ENCODE measurements at places on chromosomes 12 and 14.

GRCh38 chr12:107598906-107599305, 86.7 kb upstream of the PWP1 start:
- no peak for DNase-seq

- no peak for DNase-seq
These were observed 123.1 kb upstream of the PARP11 start for GRCh38 chr12:3996322-3996721.

DNA sequence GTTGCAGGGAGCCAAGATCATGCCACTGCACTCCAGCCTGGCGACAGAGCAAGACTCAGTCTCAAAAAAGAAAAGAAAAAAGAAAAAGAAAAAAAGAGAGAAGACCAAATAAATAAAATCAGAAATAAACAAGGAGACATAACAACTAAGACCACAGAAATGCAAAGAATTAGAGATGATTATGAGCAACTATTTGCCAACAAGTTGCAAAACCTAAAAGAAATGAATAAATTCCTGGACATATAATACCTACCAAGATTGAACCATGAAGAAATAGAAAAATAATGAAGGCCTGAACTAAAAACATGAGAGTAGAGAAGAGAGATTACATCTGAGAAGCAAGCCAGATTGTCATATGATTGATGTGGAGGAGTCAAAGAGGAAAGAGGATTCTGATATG, 17.6 kb upstream of the EPS8 start:
- DNase-seq, result no peak

DNA sequence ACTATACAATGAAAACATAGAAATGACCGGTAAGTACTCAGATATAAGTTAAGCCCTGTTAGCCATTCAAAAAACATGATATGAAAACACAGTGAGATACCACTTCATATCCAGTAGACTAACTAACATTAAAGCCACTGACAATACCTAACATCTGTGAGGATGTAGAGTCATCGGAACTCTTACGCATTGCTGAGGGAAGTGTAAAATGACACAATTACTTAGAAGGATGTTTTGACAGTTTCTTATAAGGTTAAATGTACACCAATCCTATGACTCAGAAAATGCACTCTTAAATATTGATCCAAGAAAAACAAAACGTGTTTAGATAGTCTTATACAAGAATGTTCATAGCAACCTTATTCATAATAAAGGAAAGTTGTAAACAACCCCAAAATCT, 782.9 kb downstream of the BCL11B start:
- DNase-seq, result no peak

- no peak for DNase-seq
These were observed 45.9 kb downstream of the LGMN start for GRCh38 chr14:92702441-92702918.

GRCh38 chr12:3202734-3203446, 125.7 kb downstream of the TSPAN9 start:
- DNase-seq, result no peak

DNA sequence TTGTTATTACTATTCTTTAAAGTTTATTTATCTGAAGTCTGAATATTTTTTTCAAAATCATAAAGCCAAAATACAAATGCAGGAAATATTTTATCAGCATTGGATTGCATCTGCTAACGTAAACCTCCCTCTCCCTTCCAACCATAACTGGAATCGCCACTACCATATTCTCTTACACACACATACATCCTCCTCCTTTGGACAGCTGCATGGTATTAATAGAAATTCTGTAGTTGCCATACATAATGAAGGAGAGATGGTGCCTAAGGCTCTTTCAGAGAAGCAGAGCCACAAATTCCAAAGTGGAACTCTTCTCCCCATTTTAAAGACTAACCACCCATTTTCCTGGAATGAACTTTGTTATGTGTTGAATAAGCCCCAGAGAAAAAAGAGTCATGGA, 352.7 kb downstream of the MDGA2 start:
- DNase-seq, result no peak

GRCh38 chr12:19203013-19203412, 73.5 kb downstream of the PLEKHA5 start:
- DNase-seq, result no peak

GRCh38 chr12:130849561-130850417, 10.7 kb upstream of the STX2 start:
- DNase-seq, result no peak

GRCh38 chr14:48974994-48975393, 611.2 kb downstream of the RPS29 start:
- DNase-seq, result no peak

DNA sequence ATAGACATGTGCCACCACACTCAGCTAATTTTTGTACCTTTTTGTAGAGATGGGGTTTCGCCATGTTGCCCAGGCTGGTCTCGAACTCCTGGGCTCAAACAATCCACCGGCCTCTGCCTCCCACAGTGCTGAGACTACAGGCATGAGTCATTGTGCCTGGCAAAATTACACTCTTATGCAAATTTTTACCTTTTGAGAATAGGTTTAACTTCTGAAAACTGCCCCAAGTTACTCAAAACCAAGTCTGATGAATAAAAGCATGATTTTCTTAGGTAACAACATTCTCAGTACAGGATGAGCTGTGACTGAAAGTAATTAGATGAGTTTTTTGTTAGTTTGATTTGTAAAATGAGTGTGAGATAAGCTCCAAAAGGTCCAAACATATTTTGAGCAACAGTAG, 166.0 kb downstream of the RPS29 start:
- DNase-seq, result no peak

Measured in NCI-H1105 (cell line).